ENCODE measurements at places on chromosomes 11 and 22.

- H3K4me3 ChIP-seq = no peak overlapping the region
- H3K27ac ChIP-seq = no peak overlapping the region
- H3K27me3 ChIP-seq = no peaks in the 10 kb centered on the region
- DNase-seq = no peak
- peaks cover 4% of the 10 kb centered on the region for H3K4me1 ChIP-seq
These were observed 6.3 kb downstream of the KCNJ1 start for GRCh38 chr11:128860571-128861361.

DNA sequence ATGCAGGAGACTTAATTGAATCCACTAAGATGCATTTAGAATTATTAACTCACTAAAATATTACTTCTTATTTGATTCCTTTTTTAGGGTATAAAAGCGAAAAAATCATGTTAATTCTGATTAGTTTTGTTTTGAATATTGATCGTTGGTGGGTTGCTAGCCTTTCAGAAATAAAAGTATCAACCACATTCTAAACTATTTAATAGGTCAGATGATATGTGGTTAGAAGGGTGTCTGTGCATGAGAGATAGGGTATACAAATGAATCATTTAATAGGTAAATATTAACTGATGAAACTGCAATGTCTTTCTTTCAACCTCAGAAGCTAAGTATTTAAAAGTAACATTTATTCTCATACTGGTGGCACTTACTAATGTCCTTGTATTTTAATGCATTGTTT, 515.1 kb downstream of the CNTN5 start:
- no peak overlapping the region for H3K4me3 ChIP-seq
- no peak for DNase-seq
- H3K4me1 ChIP-seq = no peaks in the 10 kb centered on the region
- no peaks in the 10 kb centered on the region for H3K27me3 ChIP-seq

DNA sequence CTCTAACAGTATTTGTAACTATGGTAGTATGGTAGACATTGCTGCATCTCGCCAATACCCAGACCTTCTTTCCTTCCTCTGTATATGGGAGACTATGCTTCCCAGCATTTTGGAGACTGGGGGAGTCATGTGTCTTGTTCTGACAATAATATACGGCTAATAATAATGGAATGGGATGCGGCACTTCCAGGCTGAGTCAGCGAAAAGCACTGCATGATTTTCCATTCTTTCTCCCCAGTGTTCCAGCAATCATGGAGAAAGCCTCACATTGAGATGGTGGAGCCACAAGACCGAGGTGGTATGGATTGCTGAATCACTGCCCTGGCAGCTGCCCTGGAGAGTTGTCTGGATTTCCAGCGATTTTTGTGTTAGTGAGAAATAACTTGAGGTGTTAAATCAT, 77.1 kb upstream of the FIBIN start:
- H3K36me3 ChIP-seq = no peaks in the 10 kb centered on the region
- H3K4me1 ChIP-seq = no peaks in the 10 kb centered on the region
- H3K27ac ChIP-seq = no peak overlapping the region
- DNase-seq = no peak
- H3K27me3 ChIP-seq = no peaks in the 10 kb centered on the region

- H3K4me1 ChIP-seq = no peaks in the 10 kb centered on the region
- no peaks in the 10 kb centered on the region for H3K27me3 ChIP-seq
- no peak for DNase-seq
- peaks cover 19% of the 10 kb centered on the region for H3K36me3 ChIP-seq
These were observed 3.0 kb upstream of the CHEK1 start for GRCh38 chr11:125621995-125622394.

GRCh38 chr11:116986521-116987105, 111.6 kb downstream of the SIK3 start:
- no peak overlapping the region for H3K27ac ChIP-seq
- H3K36me3 ChIP-seq = no peaks in the 10 kb centered on the region
- H3K4me3 ChIP-seq = no peak overlapping the region
- no peaks in the 10 kb centered on the region for H3K4me1 ChIP-seq
- no peaks in the 10 kb centered on the region for H3K27me3 ChIP-seq

DNA sequence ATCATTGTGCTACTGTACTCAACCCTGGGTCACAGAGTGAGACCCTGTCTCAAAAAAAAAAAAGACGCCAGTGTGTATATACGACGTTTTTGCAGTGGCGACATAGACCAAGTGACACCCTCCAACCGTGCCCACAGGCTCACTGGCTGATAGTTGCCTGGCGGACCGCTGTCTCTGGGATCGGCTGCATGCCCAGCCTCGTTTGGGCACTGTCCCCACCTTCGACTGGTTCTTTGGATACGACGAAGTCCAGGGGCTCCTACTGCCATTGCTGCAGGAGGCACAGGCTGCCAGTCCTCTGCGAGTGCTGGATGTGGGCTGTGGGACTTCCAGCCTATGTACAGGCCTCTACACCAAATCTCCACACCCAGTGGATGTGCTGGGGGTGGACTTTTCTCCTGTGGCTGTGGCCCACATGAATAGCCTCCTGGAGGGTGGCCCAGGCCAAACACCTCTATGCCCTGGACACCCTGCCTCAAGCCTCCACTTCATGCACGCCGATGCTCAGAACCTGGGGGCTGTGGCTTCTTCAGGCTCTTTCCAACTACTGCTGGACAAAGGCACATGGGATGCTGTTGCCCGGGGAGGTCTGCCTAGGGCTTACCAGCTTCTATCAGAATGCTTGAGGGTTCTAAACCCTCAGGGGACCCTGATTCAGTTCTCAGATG, 1.3 kb downstream of the CSKMT start:
- DNase-seq = no peak
- H3K4me1 ChIP-seq = peaks cover 20% of the 10 kb centered on the region
- peak overlapping the region; percentile 85 for H3K4me3 ChIP-seq
- H3K27me3 ChIP-seq = no peaks in the 10 kb centered on the region
- H3K36me3 ChIP-seq = peaks cover 3% of the 10 kb centered on the region

DNA sequence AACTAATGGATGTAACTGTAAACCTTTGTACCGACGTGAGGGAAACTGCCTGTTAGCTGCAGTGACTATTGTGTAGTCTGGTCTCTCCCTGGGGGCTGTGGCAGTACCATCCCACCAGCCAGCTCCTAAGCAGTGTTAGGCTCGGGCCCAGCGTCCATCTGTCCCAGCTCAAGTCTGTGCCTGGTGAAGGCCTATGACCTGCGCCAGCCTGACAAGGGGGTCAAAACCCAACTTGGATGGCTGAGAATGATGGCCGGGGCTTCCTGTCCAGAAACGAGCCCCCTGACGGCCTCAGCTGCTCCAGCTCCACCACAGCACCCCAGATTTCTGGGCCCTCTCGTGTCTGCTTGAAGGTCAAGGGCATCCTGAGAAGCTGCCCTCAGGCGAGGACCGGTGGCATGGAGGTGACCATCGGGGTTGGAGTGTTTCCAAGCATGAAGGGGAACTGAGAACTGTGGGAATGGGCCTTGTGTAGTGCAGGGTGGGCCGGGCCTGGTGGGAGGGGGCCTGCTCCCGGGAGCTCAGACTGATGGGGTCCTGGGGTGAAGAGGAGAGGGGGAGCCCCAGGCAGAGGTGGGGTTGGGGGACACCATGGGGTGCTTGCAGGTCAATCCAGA, 14.3 kb upstream of the SPI1 start:
- peaks cover 42% of the 10 kb centered on the region for H3K4me1 ChIP-seq
- peak overlapping the region; percentile 8 for H3K27ac ChIP-seq
- no peak for DNase-seq
- H3K27me3 ChIP-seq = no peaks in the 10 kb centered on the region

GRCh38 chr11:75812542-75813040, 2.4 kb upstream of the UVRAG start:
- H3K36me3 ChIP-seq = no peaks in the 10 kb centered on the region
- H3K4me1 ChIP-seq = peaks cover 26% of the 10 kb centered on the region
- no peak overlapping the region for H3K27ac ChIP-seq
- H3K4me3 ChIP-seq = no peak overlapping the region
- DNase-seq = no peak

DNA sequence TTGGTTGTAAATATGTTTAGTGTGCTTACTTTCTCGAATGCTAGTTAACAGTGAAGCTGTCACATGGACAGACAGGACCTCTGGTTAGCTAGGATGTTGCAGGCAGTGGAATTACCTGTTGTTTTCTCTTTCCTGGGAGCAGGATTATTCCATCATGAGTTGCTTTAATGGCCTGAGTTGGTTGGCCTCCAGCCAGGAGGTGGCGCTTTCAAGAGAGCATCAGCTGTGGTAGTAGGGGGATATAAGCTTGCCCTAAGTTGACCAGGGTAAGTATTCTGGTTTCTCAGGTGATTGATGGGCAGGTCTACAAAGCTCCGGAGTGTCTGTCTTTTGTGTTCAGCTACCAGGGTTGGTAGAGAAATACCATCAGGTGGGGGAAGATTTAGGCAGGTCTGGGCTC, 43.5 kb downstream of the NELL1 start:
- no peaks in the 10 kb centered on the region for H3K27me3 ChIP-seq
- H3K4me3 ChIP-seq = no peak overlapping the region
- no peaks in the 10 kb centered on the region for H3K36me3 ChIP-seq
- no peak for DNase-seq
- no peaks in the 10 kb centered on the region for H3K4me1 ChIP-seq
- H3K27ac ChIP-seq = no peak overlapping the region

GRCh38 chr11:57586711-57587245, 10.7 kb upstream of the SERPING1 start:
- DNase-seq = no peak
- no peak overlapping the region for H3K4me3 ChIP-seq
- H3K4me1 ChIP-seq = no peaks in the 10 kb centered on the region
- no peak overlapping the region for H3K27ac ChIP-seq

DNA sequence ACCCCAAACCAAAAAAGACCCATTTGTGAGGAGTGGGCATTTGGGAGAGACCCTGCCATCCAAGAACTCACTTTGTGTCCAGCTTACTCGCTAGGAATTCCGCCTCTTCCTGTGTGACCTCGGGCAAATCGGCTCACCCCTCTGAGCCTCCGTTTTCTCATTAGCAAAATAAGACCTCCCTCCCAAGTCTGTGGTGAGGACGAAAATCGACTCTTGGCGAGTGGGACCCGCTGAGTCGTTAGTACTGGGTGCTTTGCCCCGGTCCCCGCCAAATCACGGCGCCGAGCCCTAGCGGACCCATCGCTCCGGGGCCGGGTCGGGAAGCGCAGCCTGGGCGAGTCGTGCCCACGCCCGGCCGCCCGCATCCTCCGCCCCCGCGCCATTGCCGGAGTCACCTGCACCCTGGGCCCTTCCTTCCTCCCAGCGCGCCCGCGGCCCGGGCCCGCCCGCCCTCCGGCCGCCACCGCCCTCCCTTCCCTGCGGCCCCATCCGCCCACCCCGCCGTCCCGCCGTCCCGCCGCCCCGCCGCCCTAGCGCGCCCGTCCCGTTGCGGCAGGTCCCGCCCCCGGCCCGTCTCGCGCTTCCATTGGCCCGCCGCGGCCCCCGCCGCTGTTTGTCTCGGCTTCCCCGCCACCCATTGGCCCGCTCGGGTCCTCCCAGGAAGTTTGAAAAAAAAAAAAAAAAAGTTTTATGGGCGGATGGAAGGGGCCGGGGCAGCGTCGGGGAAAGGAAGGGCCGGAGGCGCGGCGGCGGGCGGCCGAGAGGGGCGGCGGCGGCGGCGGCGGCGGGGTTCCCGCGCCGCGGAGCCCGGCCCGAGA, 48.9 kb downstream of the TRIOBP start:
- no peaks in the 10 kb centered on the region for H3K36me3 ChIP-seq
- peaks cover 9% of the 10 kb centered on the region for H3K4me1 ChIP-seq
- H3K27me3 ChIP-seq = no peaks in the 10 kb centered on the region
- peak; percentile 80 for DNase-seq
- peak overlapping the region; percentile 74 for H3K4me3 ChIP-seq
- peak overlapping the region; percentile 77 for H3K27ac ChIP-seq

DNA sequence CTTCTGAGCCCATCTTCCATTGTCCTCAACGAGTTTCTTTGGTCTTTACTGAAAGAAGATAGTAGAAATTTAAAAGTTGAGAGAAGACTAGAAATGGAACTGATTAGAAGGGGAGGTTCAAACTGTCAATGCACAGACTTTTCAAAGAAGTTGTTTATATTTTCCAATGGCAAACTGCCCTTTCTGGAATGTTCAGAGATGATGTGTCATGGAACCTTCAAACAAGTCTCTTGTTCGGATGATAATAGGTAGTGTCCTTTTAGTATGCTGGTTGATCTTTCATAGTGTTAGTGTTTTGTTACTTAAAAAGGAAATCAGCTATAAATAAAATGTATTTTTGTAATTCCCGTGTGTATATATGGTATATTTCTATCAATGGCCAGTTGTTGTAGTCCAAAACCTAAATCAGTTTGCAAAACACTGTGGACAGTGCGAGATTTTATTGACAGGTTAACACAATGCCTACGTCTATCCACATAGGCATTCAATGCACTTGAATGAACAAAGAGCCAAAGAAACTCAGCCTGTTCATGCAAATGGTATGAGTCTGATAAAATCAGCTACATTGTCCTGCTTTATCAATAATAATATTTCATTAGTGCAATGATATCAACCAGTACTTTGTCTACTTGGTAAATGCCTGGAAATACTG, 30.9 kb downstream of the C11orf91 start:
- H3K27ac ChIP-seq = no peak overlapping the region
- H3K4me1 ChIP-seq = no peaks in the 10 kb centered on the region
- H3K27me3 ChIP-seq = no peaks in the 10 kb centered on the region
- DNase-seq = no peak

DNA sequence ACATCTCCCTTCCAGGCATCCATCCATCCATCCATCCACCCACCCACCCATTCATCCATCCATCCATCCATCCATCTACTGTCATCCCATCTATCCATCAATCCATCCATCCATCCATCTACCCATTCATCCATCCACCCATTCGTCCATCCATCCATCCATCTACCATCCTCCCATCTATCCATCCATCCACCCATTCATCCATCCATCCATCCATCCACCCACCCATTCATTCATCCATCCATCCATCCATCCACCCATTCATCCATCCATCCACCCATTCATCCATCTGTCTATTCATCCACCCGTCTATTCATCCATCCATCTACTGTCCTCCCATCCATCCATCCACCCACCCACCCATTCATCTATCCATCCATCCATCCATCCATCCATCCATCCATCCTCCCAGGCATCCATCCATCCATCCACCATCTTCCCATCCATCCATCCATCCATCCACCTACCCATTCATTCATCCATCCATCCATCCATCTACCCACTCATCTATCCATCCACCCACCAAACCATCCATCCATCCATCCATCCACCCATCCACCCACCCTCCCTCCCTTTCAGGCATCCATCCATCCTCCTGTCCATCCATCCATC, 33.7 kb downstream of the OSBPL5 start:
- H3K27ac ChIP-seq = no peak overlapping the region
- no peaks in the 10 kb centered on the region for H3K27me3 ChIP-seq
- no peak overlapping the region for H3K4me3 ChIP-seq
- no peak for DNase-seq

- H3K4me1 ChIP-seq = no peaks in the 10 kb centered on the region
- DNase-seq = no peak
- no peaks in the 10 kb centered on the region for H3K27me3 ChIP-seq
- H3K36me3 ChIP-seq = no peaks in the 10 kb centered on the region
These were observed 68.2 kb downstream of the USP35 start for GRCh38 chr11:78256962-78257361.

GRCh38 chr11:82082976-82083375, 650.7 kb downstream of the FAM181B start:
- no peak overlapping the region for H3K27ac ChIP-seq
- DNase-seq = no peak
- H3K36me3 ChIP-seq = no peaks in the 10 kb centered on the region
- H3K4me1 ChIP-seq = no peaks in the 10 kb centered on the region

Data from naive thymus-derived CD4-positive, alpha-beta T cell (primary cell).